ENCODE measurements at places on chromosomes 3 and 15. TPM values are rescaled to one million over a fixed set of nuclear protein-coding genes. Genes with fewer than 3 reads are reported as not detected.
A peak's percentile ranks its signal among the peaks of the same experiment; 100 is the strongest.

DNA sequence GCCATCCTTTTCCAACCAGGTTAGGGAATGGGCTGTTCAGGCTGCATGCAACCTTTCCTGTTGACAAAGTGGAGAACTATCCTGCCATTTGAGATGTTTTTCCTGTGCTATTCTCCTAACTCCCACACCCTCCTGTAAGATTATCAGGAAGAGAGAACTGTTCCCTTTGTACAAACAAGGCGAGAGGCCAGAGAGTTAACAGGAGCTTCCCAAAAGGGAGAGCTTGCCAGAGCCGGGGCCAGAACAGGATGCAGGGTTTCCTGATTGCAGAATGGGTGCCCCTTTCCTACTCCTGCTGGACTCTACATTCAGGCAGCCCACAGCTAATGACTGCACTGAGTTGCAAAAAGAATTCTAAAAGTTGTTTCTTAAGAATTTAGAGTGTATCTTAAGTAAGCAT is 17.1 kb downstream of the PML start:
- peak; percentile 18 for DNase-seq

DNA sequence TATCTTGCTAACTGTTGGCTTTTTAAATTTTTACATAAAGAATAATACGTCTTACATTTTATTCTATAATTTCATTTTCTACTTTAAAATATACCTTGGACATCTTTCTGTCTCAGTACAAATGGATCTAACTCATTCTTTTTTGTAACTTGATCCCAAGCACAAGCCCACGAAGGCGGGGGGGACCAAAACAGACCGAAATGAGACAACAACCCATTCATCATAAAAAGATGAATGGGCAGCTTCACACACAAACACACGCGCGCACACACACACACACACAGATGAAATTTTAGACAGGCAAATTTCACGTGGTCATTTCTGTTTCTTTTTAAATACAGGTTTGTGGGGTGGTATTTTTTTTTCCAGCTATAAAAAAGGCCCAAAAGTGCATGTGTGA is 271.3 kb upstream of the TOPAZ1 start:
- no peak for DNase-seq

- no peak for DNase-seq
Observed at GRCh38 chr3:22661121-22661700, 541.9 kb upstream of the UBE2E2 start.

DNA sequence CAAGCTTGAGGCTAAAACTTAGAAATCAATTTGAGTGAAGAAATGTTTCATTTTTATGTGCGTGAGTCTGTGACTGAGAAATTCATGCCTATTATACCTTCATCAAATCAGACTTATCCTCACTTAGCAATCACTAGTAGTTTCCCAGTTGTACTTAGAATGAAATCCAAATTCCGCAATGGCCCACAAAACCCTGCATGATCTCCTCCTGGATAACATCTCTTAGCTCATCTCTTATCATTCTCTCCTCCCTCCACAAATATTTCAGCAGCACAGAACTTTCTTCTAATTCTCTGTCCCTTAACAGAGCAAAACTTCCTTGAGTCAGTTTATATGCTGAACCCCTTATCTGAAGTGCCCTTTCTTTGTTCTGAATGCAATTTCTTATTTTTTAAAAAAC is 198.8 kb upstream of the TGFBR2 start:
- no peak for DNase-seq

DNA sequence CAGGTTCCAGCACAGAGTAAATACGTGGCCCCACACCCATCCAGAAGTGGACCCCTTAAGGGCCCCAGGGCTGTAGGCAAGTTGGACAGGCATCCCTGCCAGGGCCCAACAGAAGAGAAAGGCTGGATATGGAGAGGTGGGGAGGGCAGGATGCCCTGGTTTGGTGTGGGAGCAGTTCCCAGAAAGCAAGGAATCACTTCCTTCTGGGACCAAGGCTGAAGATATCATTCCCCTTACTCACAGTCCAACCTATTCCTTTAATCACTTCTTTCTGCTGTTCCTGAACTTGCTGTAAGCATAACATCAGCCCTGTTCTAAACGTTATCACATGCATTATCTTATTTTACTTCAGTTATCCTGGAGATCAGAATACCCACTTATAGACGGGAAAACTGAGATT is 6.1 kb upstream of the MESP2 start:
- DNase-seq, result no peak

GRCh38 chr3:161275919-161276318 is 54.8 kb downstream of the NMD3 start:
- DNase-seq, result no peak

GRCh38 chr3:44892689-44893088 is 18.3 kb downstream of the TGM4 start:
- DNase-seq, result no peak

DNA sequence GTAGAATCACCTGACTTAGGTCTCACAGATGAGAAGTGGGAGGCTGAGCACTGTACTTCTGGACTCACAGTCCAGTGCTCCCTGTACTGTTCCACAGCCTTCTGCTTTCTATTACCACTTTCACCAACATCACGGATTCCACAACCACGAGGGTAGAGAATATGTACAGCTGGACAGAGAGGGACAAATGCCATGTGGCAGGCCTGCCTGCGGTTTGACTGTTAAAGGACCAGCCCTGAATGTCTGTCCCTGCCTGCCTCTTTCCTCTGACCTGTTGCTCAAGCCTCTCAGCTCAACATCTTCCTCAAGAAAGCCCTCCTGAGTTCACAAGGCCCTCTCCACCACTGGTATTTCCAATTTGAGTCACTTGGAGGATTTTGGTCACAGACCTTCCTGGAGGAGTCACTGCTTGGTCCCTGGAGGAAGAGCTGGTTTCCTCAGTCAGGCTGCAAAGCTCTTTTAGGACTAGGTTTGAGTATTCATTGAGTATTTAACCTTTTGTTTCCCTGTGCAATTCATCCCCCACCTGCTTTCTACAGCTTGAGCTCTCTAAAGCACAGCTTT is 49.1 kb downstream of the RAB11A start:
- no peak for DNase-seq

DNA sequence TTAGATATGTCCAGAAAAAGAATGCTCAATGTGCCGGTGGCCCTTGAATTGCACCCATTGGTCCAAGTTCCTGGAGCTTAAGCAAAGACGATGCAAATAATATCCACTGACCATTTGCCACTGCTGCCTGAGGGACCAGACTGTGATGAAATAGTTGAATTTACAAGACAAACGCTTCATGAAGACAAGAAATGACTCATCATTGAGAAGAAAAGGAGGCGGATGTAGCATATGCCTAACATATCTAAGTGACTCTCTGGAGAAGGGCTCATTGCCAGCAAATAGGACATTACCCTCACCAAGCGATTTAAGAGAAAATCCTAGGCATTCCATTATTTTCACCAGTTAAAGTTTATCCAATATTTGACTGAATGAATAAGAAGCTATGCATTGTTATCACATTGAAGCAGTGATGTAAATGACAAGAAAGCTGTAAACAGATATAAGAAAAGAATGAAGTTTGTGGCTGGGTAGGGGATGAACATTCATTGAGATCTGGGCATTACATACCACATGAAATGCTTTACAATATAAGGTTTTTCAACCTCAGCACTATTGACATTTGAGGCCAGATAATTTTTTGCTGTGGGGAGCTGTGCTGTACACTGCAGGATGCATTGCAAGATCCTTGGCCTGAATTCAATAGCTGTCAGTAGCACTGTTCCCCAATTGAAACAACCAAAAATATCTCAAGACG is 48.9 kb upstream of the CPNE4 start:
- DNase-seq, result no peak

DNA sequence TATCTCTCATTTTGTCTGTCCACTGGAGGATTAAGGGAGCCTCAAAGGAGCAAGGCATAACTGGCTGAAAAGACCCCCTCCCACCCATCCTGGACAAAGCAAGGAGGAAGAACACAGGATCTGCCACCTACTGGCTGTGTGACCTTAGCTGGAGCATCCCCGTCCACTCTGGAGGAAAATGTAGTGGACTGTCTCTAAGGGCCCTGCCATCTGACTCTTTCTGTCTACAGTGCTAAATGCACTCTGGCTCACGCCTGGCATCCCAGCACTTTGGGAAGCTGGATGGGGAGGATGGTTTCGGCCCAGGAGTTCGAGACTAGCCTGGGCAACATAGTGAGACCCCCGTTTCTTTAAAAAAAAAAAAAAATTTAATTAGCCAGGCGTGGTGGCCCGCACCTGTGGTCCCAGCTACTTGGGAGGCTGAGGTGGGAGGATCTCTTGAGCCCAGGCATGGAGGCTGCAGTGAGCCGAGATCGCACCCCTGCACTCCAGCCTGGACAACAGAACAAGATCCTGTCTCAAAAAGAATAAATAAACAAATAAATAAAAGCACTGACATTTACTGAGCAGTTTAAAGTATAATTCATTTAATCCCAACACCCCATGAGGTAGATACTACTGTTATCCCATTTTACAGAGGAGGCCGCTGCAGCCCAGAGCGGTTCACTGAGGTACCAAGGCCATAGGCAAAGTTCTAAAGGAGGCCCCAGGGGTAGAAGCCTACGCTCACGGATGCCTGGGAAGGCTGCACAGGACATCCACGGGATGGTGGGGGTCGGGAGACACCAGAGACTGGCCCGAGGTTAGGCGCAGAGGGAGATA is 1.1 kb downstream of the TBC1D2B start:
- no peak for DNase-seq

- no peak for DNase-seq
Observed at GRCh38 chr3:171462224-171462623, 2.0 kb upstream of the TNIK start.

- DNase-seq, result no peak
Observed at GRCh38 chr3:156170571-156170970, 50.2 kb downstream of the KCNAB1 start.

- no peak for DNase-seq
Observed at GRCh38 chr15:35757361-35757760, 211.4 kb upstream of the DPH6 start.

- DNase-seq, result no peak
Observed at GRCh38 chr3:141279077-141279967, 47.7 kb downstream of the PXYLP1 start.

DNA sequence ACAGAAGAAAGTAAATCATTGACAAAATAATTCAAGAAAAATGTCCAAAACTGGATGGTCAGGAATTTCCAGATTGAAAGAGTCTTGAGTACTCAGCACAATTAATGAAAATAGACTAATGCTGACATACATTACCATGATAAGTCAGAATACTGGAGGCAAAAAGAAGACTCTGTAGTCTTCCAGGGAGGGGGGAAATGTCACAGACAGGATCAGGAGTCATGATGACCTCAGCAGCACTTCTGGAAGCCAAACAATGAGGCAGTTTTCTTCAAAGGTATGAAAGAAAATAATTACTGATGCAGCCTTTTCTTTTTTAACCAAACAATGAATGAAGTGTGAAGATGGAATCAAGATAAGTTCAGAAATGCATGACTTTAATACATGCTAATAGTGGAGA is 30.1 kb upstream of the SLC22A13 start:
- no peak for DNase-seq

GRCh38 chr3:71243229-71243628 is 340.3 kb downstream of the FOXP1 start:
- DNase-seq, result no peak

DNA sequence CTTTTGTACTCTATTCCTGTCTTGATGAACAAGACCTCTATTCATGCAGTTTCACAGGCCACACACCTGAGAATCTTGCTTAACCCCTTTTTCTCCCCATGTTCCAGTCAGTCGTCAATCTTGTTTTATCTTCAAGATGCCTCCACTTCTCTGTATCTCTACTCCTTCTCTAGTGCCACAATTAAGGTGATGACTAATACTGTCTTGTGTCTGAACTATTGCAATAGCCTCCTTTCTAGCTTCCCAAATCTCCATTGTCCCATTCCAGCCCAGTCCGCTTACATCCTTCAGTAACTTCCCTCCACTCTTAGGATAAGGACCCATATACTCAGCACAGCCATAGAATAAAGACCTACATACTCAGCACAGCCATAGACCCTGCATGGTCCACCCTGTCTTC is 24.7 kb downstream of the CHST14 start:
- DNase-seq, result no peak

GRCh38 chr15:43519196-43519595 is 1.8 kb downstream of the MAP1A start:
- DNase-seq, result no peak

DNA sequence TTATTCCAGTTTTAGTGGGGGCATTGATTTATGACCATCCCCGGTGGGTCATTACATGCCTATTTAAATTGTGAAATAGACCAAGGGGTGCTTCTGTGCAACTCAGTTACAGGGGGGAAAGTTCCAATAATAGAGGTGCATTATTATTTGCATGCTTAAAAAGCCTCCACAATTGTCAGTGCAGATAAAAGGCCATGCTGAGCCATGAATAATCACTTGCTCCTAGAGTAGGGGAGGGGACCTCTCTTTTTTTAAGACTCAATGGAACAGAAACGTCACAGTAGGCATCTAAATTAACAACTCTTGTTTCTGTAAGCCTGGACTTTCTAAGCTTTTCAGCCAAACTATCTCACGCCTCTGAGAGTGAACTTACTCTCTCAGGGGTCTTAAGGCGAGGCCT is 66.5 kb upstream of the CMTM7 start:
- no peak for DNase-seq

- DNase-seq, result no peak
Observed at GRCh38 chr3:166052440-166052839, 215.2 kb upstream of the BCHE start.

The MUC13 gene
- polyA plus RNA-seq, result 0.16 TPM

The KBTBD13 gene
- polyA plus RNA-seq, result 0.05 TPM

The KCNH8 gene
- 1.4 TPM for polyA plus RNA-seq

The GRK7 gene
- polyA plus RNA-seq, result 0.18 TPM

The SLC30A4 gene
- 8.1 TPM for polyA plus RNA-seq

The GOLGA6L2 gene
- not detected for polyA plus RNA-seq

The C3orf20 gene
- 0.35 TPM for polyA plus RNA-seq

The PLAAT1 gene
- 3.1 TPM for polyA plus RNA-seq

Data from left renal cortex interstitium (tissue), 4 donors.